Lung microvascular endothelial cell (primary cell): ENCODE measurements at places on chromosomes 4 and X.
A peak's percentile ranks its signal among the peaks of the same experiment; 100 is the strongest.

GRCh38 chrX:123927845-123928244 lies 33.7 kb upstream of the STAG2 start:
- DNase-seq, result no peak

GRCh38 chr4:8735236-8736089 lies 136.2 kb downstream of the HMX1 start:
- DNase-seq, result no peak

DNA sequence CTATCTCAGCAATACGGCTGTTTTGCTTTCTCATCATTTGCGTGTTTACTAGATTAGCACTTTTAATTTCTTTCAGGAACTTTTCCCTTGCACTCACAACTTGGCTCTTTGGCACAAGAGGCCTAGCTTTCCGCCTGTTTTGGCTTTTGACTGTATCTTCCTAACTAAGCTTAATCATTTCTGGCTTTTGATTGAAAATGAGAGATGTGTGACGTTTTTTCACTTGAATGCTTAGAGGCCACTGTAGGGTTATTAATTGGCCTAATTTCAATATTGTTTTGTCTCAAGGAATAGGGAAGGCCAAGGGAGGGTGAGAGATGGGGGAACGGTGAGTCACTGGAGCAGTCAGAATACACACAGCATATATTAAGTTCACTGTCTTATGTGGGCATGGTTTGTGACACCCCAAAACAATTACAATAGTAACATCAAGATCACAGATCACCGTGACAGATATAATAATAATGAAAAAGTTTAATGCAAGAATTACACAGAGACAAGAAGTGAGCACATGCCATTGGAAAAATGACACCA lies 27.3 kb downstream of the MND1 start:
- no peak for DNase-seq

- no peak for DNase-seq
These were observed 92.7 kb downstream of the TBL1X start for GRCh38 chrX:9557521-9557920.

DNA sequence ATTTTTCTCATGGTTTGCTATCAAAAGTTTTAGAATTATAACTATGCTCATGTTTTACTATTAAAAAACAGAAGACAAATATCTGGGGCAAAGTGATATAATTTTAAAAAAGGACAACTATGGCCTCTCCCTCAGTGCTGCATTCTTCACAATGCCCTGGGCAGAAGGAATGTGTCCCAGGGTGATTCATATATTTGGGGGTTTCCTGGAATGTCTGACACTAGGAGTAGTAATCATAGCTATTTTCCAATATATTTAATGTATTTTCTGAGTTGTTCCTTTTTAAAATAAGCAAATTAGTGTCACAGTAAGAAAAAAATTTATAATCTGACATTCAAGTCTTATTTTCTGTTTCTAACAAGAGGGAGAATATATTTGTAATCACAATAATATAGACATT lies 281.7 kb downstream of the UNC5C start:
- DNase-seq, result peak; percentile 5

- no peak for DNase-seq
These were observed 46.5 kb downstream of the ADGRG2 start for GRCh38 chrX:19075754-19076153.

DNA sequence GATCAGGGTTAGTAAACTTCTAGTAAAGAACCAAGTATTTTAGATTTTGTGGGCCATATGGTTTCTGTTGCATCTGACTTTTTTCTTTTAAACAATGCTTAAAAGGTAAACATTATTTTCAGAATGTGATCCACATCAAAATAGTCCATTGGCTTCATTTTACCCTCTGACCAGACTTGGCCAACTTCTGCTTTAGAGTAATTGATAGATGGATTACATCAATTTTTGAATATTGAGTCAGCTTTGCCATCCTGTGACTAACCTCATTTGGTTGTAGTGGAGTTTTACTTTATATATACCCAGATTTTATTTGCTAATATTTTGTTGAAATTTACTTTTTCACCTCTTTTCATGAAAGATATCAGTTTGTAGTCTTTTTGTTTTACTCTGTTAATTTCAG lies 559.8 kb downstream of the TLL1 start:
- DNase-seq, result no peak

GRCh38 chr4:48899432-48899749 lies 7.2 kb downstream of the OCIAD2 start:
- DNase-seq, result no peak

GRCh38 chr4:23235628-23236390 lies 543.1 kb downstream of the GBA3 start:
- DNase-seq, result no peak

GRCh38 chrX:47649271-47649670 lies 1.1 kb downstream of the ELK1 start:
- no peak for DNase-seq

DNA sequence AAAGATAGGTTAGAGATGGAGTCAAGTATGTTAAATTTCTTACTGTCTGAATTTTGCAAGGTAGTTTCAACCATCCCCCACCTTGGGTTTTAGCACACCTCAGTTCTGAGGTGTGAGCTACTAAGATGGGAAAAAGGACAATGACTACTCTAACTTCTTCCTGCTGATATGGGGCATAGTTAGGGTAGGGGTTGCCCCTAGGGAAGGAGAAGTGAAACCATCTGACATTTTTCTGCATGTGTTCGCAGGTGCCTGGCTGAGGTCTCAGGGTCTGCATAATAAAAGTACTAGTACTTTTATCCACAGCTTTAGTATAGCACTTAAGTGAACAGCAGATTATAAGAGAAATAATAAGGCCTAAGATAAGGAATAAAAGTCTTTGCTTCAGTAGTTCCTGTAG lies 129.5 kb upstream of the CYSLTR1 start:
- DNase-seq, result no peak

DNA sequence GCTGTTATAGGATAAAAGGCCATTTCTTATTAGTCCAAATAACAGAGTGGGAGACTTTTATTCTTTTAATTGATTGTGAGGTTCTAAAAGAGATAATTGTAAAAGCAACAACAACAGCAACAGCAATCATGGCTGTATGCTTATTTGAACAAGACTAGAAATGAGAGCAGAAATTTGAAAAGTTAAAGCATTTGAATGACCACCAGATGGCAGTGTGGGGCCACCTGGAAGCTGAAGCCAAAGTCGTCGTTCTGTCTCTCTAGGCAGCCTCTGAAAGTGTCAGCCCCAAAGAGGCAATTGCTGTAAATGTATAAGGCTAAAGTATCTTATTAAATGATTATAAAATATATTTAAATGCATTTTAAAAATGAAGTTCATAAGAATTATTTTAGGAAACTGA lies 42.2 kb downstream of the SH2D1A start:
- DNase-seq, result peak; percentile 57

DNA sequence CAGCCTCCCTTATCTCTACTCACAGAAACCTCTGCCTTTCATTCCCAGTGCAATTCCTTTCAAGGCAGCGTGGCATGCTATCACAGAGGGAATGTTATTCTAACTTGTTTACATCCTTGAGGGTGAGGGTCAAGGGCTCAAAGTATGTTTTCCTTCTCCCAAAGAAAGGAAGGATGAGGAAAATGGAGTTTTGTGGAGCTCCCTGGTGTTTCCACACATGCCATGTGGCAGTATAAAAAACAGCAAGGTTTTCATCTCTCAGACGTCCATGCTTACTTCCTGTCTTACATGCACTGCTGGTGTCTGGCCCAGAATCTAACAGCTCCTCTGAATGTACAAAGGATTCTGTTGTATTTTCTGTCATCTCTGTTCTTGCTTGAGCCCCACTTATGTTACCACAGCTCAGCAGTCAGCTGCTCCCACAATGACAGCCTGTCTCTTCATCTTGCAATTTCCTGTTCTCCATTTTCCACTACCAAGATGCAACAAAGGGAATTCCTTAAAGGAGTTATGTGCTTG lies 128.0 kb downstream of the SNCA start:
- peak; percentile 58 for DNase-seq

DNA sequence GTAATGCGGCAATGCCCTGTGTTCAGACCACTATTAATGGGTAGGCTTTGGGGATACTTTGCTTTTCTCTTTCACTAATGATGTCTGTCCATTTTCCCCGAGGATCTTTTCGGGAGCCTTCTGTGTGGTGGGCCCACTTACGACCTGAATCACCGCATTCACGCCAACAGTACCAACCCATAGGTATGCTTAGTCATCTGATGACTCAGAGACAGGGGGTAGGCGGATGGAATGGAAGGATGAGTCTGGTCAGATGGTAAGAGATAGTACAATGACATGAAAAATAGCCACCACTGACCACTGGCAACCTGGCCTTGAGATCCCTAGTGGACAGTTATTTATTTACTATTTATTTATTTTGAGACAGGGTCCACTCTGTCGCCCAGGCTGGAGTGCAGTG lies 76.0 kb upstream of the DHRSX start:
- no peak for DNase-seq

DNA sequence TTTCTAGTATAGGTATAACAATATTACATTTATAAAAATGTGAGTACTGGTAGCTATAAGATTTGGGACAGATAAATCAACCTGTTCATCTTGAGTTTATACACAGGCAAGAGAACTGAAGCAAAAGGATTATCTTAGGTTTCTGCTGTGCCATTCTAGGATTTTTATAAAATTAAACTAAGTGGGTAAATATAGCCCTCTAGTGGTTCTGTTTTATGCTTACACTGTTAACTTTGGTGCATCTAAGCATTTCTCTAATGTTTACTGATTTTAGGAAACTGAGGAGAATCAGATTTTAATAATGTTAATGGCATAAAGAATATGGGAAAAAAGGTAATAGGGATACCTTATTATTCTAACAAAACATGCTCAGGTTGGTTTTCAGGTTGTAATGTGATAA lies 1.1 kb upstream of the RRH start:
- DNase-seq, result peak; percentile 25

DNA sequence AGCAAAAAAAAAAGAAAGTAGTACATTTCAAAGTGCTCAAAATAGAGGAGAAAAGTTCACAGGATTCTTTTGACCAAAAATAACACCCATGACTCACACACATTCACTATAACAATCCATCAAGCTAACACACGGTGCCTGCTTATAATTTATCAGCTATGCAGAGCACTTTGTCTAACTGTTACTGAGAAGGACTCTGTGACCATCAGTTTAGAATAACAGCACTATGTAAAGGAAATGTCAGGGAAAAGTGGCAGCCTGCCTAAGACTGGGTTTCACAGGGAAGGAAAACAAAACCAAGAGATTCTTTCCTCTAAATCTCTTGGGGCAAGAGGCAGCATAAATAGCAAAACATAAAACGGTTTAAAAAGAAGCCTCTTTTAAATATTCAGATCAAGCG lies 54.8 kb downstream of the CCDC149 start:
- peak; percentile 86 for DNase-seq

GRCh38 chr4:186471441-186471840 lies 83.9 kb downstream of the MTNR1A start:
- DNase-seq, result no peak

GRCh38 chrX:128846385-128846784 lies 676.9 kb downstream of the SMARCA1 start:
- no peak for DNase-seq

DNA sequence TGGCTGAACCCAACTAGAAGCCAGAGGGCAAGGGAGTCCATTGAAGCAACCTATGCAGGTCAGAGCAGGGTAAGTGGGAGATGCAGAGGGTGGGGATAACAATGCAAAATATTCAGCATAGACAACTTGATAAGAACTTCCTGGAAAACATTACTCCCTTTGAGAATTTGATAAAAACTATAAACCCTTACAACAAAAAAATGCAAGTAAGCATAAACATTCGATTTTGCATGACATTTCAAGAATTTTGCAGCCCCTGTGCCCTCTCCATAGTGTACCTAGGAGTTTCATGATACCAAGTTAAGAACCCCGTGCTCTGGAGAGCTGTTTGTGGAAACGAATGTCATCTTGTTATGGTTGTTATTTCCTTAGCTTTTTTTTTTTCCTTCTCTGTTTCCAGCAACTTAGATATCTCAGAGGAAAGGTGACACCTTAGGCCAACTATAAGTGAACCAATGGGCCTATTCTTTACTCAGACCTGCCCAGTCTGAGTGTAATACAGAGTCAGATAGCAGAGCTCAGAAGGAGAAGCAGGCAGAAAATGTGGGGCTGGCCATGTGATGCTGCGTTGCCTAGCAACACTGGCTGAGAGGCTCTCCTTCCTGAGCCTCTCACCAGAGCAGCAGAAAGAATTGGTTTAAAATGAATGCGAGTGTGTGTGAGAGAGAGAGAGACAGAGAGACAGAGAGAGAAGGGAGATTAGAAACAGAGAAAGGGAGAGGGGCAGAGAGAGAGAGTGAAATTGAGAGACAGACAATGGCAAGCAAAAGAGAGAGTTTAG lies 36.7 kb upstream of the GABRQ start:
- no peak for DNase-seq
